Activated naive CD4-positive, alpha-beta T cell treated with anti-CD3 and anti-CD28 coated beads, Interleukin-2, amount 10 ng/mL, durations not matched to agents 7 days and 5 days (primary cell): ENCODE measurements at places on chromosomes 7 and 10.

DNA sequence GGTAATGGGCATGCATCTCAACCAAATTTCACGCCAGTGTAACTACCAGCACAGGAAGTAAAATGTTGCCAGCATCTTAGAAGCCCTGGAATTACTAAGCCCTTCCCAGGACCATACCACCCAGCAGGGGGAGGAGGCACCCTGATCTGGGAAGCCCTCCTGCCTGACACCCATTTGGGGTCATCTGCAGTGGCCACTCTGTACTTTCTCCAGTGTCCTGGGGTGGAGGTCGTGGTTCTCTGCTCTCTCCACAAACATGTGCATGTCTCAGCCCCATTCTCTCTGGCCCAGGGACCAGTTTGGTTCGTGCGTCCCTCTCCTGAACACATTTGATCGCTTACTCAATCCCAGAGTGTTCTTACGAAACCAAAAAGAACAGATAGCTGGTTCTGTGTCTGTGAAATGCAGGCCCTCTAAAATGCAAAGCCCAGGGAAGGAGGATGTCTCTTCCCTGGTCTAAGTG is 9.4 kb upstream of the LRRC27 start:
- DNase-seq = no peak

DNA sequence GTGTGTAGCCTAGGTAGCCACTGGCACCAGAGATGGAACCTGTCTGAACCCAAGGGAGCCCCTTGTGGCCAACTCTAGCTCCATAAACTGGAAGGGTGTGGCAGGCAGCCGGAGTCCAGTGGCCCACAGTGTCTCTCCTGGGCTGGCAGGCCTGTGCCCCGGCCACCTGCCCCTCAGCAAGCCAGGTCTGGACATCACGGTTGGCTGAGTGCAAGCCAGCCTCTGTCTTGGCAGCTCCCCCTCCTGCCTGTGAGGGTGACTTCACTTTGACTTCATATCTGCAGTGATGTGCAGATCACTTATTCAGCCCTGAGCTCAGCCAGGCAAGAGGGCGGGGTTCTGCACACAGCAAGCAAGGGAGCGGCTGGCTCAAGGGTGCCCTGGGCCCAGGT is 1.3 kb upstream of the RET start:
- no peak for DNase-seq

DNA sequence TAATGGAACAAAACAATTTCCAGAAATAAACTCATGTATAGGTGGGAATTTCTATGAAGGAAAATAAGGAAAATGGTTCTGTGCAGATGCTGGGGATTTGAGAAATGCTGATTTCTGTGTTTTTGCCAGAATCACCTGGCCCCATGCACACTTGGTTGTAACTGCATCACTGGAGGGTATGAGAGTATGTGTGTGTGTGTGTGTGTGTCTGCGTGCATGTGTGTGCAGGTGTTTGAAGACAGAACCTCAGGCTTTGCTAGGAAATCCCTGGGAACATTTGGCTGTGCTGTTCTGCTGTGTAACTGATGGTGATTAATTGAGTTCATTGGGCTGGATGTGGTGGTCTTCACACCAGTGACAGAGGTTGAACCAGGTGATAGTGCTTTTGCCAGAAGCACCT is 141.6 kb downstream of the CAMK1D start:
- no peak for DNase-seq

GRCh38 chr10:59019603-59020002 is 156.8 kb upstream of the PHYHIPL start:
- no peak for DNase-seq

DNA sequence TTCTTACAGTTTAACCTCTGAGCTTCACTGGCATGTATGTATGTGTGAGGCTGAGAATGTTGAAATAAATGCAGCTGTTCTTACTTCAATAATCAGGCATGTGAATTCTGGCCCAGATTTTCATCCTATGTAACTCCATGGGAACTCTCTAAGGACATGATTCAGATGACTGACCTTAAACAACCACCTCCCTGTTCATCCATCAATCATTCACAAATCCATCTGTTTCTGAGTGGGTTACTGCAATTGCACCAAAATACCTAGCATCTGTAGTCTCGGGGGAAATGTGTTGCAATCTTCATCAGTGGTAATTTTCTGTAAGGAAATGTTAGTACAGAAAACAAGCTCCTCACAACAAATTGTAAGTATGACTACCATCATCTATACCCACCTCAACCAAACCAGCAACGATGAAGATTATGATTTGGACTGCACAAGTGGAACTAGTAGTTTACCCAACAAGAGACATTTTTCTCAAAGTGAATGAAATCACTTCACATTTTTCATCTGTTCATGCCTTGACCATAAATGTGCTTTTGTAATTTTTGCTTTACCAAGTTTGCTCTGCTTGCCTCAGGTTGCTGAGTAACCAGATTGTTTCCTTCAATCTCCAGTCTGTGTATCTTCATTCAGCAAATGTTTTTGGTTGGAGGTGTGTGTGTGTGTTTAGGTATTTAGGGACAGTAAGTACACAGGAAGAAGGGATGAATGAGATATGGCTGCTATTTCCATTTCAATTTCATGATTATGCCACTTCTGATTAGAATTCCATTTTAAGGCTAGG is 65.7 kb upstream of the FZD8 start:
- no peak for DNase-seq

DNA sequence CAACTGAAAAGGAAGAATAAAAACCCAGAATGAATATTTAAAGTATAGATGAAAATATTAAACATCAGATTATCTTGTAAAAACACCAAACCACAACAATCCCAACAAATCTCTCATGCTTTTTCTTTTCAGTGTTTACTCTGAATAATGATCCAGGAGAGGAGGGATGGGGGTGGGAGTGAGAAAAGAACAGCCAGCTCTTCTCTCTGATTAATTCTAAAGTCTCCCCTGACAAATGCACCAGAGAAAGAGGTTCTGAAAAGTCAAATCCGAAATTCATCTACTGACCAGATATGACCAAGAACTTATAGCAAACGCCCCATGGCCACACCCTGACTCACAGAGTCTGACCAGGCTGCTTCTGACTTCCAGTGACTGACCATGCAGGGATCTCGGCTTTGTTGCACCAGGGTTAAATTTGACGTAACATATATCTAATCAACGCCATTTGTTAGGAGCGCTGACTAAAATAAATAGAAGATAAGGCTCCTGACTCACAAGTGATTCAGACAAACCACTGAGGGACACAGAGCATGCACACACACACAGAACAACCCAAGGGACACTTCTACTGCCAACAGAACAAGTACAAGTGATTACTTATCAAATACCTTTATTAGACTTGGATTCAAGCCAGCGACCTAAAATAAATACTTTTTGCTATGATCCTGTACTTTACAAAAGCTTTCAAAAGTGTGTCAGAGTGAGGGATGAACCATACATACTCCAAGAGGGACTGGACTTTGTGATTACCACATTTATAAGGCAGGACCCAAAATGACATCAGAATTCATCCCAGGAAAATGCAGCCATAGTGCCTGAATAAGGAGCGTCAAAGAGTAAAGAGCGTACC is 9.3 kb upstream of the SPOCK2 start:
- no peak for DNase-seq

DNA sequence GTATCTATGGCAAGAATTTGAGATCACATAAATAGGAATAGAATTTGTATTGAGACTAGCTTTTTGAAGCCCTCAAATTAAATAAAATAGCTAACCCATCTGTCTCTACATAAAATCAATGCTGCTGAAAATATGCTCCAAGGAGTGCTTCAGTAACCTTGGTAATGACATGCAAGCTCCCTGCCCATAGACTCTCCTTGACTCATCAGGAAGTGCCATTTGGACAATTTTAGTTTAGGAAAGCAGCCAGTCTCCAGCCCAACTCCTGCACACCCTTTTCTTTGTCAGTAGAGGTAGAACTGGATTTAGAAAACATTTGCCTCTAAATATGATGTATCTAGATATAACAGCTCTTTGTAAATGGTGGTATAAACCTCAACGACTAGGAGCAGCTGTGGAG is 69.9 kb upstream of the PTPRZ1 start:
- DNase-seq = no peak

DNA sequence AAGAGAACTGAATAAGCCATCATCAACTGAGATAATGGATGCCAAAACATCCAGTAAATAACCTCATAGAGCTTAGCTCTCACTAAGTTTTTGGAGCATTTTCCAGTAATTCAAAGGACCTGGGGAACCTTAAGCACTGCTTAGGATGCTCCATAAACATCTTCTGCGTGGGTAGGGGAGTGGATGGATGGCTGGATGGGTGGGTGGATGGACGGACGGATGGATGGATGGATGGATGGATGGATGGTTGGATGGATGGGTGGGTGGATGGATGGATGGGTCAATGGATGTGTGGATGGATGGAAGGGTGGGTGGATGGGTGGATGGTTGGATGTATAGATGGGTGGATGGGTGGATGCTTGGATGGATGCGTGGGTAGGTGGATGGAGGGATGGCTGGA is 9.0 kb downstream of the CYP2E1 start:
- no peak for DNase-seq

- no peak for DNase-seq
These were observed 70.1 kb upstream of the VWC2 start for GRCh38 chr7:49703337-49703736.

GRCh38 chr7:156472267-156472666 is 168.3 kb upstream of the RNF32 start:
- DNase-seq = no peak

DNA sequence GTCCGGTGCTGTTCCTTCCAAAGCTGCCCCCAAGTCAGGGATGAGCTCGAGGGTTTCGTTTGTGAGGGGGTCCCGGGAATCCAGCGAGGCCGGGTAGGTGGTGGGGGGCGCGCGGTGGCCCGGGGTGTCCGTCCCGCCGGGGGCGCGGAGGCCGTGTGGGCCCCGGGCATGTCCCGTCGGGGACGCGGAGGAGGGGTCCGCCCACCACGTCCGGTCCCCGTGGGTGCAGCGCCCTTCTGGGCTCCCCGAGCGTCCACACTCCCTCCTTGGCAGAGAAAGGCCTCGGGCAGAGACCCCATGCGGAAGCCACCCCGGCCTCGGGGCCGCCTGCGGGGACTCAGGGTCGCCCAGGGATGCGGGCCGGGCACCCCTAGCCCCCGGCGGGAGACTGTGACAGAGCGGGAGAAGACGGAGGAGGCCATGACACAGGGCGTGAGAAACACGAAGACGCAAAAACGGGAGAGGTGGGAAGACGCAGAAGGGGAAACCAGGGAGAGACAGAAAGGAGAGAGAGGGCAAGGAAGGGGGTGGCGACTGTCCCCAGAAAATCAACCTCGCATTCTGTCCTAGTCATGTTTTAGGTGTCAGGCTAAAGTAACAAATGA is 640 bp upstream of the ZNF425 start:
- peak; percentile 76 for DNase-seq

- no peak for DNase-seq
These were observed 828.6 kb upstream of the GHITM start for GRCh38 chr10:83310688-83311087.

GRCh38 chr7:32283546-32283945 is 206.6 kb downstream of the LSM5 start:
- no peak for DNase-seq

- DNase-seq = no peak
These were observed 128.9 kb downstream of the CCDC3 start for GRCh38 chr10:12872577-12872976.

- no peak for DNase-seq
These were observed 201.4 kb downstream of the TNS3 start for GRCh38 chr7:47380325-47381133.

DNA sequence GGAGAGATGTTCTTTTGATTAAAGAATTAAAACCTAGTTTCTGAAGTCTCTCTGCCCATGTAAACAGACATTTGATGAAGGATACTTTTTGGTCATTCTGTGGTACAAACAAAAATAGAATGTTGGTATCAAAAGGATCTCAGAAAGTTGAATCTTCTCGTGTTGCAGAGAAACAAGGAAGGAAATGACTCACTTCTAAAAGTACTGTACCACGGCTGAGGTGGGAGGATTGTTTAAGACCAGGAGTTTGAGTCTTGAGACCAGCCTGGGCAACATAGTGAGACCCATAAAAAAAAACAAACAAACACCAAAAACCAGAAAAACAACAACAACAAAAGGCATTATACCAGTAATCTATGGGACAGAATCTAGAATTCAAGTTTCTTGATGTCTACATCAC is 69.7 kb downstream of the PRSS58 start:
- no peak for DNase-seq

DNA sequence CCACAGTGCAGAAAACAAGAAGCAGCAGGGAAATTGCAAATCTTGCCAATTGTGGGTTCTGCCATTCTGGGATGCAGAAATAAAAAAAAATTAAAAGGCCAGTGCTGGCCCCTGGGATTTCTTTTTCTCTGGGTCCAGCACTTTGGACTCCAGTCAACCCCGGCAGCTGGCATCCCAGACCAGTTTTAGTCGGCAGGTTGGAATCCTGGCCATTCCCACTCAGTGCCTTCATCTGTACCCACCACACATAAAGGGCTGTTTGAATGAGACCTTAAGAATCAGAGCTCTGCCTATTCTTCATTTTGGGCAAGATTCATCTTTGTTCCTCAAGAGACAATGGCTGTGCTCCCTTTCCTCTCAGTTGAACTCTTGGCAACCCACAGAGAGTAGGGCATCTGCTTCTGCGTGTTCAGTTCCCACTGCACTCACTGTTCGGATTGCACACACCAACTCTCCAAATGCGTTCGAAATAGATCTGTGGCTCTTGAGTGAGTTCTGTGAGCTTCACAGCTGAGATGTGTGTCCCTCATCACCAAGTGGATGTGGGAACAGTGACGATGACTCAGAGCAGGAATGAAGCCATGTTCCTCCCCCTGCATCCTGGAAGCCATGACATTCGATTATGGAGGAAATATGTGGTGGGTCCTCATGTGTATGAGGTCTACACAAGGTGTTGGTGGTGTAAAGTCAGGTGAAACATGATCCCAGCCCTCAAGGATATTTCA is 63.0 kb upstream of the EGFR start:
- no peak for DNase-seq

DNA sequence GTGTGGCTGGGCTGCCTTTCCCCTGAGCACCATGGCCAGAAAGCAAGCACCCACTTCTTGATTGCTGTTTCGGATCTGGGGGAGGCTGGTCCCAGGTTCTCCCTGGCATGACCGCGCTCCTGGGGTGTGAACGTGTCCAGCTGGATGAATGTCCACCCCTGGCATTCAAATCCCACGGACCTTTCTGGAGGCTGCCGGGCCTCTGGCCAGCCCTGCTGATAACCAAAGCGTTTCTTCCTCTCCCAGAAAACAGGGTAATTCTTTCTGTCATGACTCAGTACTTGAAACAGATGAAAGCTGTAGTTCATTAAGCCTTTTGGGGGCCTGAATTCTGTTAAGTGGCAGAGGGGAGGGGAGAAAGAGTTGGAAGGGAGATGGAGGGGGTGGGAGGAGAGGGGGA is 73.1 kb upstream of the SAMD8 start:
- no peak for DNase-seq
